ENCODE measurements at places on chromosomes 1 and 21.

GRCh38 chr1:147773215-147773715 is 12.9 kb upstream of the GJA5 start:
- no peaks in the 10 kb centered on the region for H3K36me3 ChIP-seq
- 0 out of 2 replicates have a peak, but pooled peaks cover 3% of the 10 kb centered on the region for H3K27me3 ChIP-seq
- no peaks in the 10 kb centered on the region for H3K4me1 ChIP-seq
- no peak for DNase-seq

DNA sequence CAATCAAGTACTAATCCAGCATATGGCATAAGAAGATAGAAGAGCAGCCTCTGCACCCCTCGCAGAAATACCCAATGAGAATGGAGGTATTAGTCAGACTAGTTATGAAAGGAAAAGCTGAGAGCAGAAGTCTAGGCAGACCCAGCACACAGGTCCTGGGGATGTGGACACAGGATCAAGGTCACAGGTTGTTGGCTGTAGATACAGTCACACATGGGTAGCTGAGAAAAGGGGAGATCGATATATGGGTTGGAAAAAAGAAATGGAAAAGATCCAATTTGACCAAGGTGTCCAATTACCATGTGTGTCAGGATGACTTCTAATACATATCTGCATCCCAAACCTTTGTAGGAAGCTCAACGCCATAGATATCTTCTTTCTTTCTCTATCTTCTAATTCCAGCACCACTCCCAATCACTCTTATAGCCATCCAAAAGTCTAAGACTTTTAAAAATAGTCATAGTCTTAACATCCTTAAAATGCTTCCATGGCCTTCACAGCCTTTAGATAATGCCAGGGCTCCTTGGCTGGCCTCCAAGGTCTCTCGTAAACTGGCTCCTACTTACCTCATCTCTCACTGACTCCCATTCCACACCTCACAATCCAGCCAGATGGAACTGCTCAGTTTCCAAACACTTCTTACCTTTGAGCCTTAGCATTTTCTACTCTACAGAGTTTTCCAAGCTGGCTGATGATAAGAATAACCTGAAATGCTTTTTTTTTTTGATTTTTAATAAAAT is 8.3 kb upstream of the ZC3H11B start:
- no peaks in the 10 kb centered on the region for H3K36me3 ChIP-seq
- H3K4me3 ChIP-seq: no peak overlapping the region
- DNase-seq: no peak
- no peaks in the 10 kb centered on the region for H3K4me1 ChIP-seq
- H3K27ac ChIP-seq: no peak overlapping the region

GRCh38 chr1:31757989-31758388 is 6.2 kb downstream of the ADGRB2 start:
- H3K4me1 ChIP-seq: peaks cover 35% of the 10 kb centered on the region
- no peak overlapping the region for H3K4me3 ChIP-seq
- no peaks in the 10 kb centered on the region for H3K27me3 ChIP-seq
- H3K27ac ChIP-seq: no peak overlapping the region
- DNase-seq: no peak
- H3K36me3 ChIP-seq: peaks cover 11% of the 10 kb centered on the region

DNA sequence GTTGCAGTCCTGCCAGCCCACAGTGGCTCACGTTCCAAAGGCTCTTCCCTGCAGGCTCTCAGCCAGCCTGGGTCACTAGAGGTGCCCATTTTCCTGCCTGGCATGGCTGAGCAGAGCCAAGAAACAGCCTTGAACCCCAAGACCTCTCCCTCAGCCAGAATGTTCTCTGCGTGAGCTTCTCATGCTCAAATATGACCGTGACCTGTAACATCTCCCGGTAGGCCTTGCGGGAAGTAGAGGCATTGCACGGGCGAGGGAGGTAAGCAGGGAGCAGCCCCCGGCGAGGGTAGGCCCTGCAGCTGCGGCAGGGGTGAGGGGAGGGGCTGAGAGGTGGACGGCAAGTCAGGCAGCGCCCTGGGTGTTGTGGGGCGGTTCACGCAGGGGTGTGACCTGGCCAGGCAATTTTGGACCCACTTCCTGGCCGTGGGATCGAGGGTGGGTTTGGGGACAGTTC is 20.0 kb downstream of the RRP1 start:
- peaks cover 25% of the 10 kb centered on the region for H3K4me1 ChIP-seq
- H3K27me3 ChIP-seq: no peaks in the 10 kb centered on the region
- peaks cover 23% of the 10 kb centered on the region for H3K36me3 ChIP-seq
- DNase-seq: no peak

DNA sequence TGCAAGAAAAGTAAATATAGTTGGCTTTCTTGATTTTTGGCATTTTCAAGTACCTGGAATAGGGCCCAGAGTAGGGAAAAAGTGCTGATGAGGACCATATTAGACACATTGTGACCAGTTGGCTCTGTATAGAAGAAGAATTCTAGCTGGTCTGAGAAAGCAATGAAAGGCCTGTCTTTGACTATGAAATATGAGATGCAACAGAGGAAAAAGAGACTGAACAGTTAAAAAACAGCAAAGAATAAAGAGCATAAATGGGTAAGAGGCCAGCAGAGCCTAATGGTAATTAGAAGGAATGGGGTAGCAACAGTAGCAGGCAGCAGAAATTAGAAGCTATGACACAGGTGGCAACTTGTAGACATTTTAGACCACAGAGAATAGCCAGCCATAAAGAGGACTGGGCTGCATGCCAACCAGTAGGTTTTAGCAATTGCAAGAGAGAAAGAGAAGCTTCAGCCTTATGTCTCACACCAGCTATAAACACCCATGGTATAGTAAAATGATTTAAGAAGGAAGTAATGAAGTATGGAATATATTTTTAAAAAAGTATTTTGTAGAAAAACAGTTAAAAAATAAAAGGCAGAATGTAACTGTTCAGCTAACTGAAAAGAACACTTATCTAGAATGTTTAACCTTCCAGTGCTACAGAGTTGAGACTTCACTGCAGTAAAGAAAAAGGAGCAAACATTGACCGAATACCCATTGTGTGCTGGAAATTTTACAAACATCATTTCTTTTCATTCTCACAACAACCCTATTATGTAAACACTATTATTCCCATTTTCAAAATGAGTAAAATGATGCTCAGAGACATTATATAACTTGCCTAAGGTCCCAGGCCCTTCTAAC is 114.1 kb downstream of the LHX4 start:
- H3K27me3 ChIP-seq: no peaks in the 10 kb centered on the region
- no peaks in the 10 kb centered on the region for H3K36me3 ChIP-seq
- no peak overlapping the region for H3K4me3 ChIP-seq
- no peak overlapping the region for H3K27ac ChIP-seq
- no peaks in the 10 kb centered on the region for H3K4me1 ChIP-seq

DNA sequence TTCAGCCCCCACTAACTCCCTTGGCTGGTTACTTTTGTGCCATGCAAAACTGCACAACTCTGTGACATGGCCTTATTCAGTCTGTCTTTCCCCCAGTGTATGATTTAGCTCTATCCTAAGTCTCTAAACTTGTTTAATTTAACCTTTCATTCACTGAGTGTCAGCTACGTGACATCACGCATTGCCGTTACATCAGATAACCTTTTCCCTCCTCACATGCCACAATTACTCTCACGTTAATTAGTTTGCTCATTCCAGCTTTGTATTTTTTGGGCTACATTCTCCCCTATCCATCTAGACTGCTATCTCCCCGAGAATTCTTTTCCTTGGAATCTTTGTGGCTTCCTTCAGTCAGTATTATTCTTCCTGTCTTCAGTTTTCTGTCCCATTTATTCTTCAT is 29.4 kb upstream of the TMCO2 start:
- DNase-seq: no peak
- H3K4me3 ChIP-seq: no peak overlapping the region
- H3K36me3 ChIP-seq: peaks cover 14% of the 10 kb centered on the region
- no peak overlapping the region for H3K27ac ChIP-seq
- no peaks in the 10 kb centered on the region for H3K27me3 ChIP-seq

DNA sequence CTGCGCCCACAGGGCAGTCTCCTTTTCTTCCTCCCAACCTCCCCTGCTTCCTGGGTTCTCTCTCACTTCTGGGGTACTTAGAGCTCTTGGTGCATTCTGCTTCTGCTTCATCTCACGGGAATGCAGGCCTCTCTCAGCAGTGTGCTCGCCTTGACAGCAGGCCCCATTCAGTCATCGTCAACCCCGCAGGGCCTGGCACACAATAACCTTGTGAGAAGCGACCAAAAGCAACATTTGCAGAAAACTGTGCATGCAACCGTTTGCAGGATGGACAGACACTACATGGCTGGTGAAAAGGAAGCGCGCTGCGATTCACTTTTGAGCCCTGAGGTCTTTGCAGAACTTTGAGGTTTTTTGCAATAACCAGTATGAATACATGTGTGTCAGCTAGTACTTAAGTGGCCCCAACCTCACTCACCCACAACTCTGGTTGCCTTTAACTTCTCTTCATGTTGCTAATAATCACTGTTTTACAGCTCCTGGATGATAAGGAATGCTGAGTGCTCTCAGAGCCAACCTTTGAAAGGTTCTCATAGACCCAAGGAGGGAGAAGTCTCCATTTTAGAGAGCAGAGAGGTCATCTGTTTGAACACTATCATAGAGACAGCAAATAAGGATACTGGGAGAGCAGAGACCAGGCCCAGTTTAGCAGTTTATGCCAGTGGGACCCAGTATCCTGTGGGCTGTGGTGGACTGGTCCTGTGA is 2.5 kb upstream of the CD160 start:
- no peak for DNase-seq
- no peaks in the 10 kb centered on the region for H3K27me3 ChIP-seq
- no peak overlapping the region for H3K4me3 ChIP-seq
- H3K27ac ChIP-seq: no peak overlapping the region
- peaks cover 27% of the 10 kb centered on the region for H3K4me1 ChIP-seq

GRCh38 chr1:59720326-59721115 is 94.2 kb upstream of the HOOK1 start:
- no peaks in the 10 kb centered on the region for H3K4me1 ChIP-seq
- no peaks in the 10 kb centered on the region for H3K36me3 ChIP-seq
- H3K4me3 ChIP-seq: no peak overlapping the region
- H3K27me3 ChIP-seq: no peaks in the 10 kb centered on the region

DNA sequence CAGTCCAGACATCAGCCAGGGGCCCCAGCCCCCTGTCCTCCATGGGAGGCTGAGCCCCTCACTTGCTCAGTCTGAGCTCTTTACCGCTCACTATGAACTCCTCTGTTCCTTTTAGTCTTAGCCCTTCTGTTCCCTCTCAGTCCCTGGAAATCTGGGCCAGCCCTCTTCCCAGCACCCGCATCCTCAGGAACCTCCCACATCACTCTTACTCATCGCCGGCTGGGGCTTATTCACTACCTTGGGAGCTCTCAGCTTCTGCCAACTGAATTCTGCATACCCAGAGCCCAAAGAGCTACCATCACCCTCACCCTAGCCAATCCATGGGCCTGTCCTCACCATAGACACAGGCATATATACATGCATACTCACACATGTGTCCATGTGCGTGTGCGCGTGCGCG is 11.5 kb downstream of the KNCN start:
- DNase-seq: no peak
- H3K27me3 ChIP-seq: peaks cover 49% of the 10 kb centered on the region
- H3K27ac ChIP-seq: no peak overlapping the region
- no peak overlapping the region for H3K4me3 ChIP-seq

- no peak overlapping the region for H3K4me3 ChIP-seq
- H3K36me3 ChIP-seq: no peaks in the 10 kb centered on the region
- H3K4me1 ChIP-seq: no peaks in the 10 kb centered on the region
These were observed 69.4 kb upstream of the ACTRT2 start for GRCh38 chr1:2951856-2952255.

DNA sequence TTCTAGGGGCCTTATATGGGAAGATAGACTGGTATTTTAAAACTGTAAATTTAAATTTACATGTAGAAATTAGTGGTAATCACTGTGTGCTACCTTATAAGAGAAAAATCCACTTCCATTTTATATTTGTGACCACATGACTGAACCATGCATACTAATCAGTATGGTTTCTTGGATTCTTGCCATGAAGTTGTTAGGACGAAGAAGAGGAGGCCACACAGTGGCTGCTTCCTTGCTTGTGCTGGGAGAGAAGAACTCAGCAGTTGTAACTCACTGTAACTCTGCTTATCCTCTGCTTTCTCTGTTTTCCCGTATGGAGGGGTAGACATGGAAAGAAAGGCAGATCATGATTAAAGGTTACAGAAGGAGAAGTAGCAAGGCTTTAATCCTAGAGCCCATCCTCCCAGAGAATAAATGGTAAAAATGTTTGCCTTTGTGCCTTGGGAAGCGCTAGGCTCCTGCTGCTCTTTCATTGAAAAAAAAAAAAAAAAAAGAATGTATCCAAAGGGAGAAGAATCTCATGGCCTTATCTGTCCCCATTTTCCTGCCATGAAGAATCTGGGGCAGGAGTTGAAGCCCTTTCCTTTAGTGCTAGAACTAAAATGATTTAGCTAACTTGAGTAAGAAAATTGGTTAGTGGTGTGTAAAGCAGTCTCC is 32.4 kb downstream of the KCTD3 start:
- peaks cover 16% of the 10 kb centered on the region for H3K4me1 ChIP-seq
- DNase-seq: no peak
- no peak overlapping the region for H3K4me3 ChIP-seq
- no peak overlapping the region for H3K27ac ChIP-seq
- peaks cover 24% of the 10 kb centered on the region for H3K36me3 ChIP-seq

GRCh38 chr1:20152599-20152930 is 13.4 kb downstream of the PLA2G2F start:
- H3K4me3 ChIP-seq: no peak overlapping the region
- no peak for DNase-seq
- no peaks in the 10 kb centered on the region for H3K36me3 ChIP-seq
- no peak overlapping the region for H3K27ac ChIP-seq
- H3K4me1 ChIP-seq: peaks cover 4% of the 10 kb centered on the region

GRCh38 chr1:145845144-145845513 is 301 bp upstream of the NUDT17 start:
- H3K27me3 ChIP-seq: no peaks in the 10 kb centered on the region
- H3K4me3 ChIP-seq: peak overlapping the region; percentile 46
- peaks cover 68% of the 10 kb centered on the region for H3K36me3 ChIP-seq
- H3K4me1 ChIP-seq: peaks cover 25% of the 10 kb centered on the region

DNA sequence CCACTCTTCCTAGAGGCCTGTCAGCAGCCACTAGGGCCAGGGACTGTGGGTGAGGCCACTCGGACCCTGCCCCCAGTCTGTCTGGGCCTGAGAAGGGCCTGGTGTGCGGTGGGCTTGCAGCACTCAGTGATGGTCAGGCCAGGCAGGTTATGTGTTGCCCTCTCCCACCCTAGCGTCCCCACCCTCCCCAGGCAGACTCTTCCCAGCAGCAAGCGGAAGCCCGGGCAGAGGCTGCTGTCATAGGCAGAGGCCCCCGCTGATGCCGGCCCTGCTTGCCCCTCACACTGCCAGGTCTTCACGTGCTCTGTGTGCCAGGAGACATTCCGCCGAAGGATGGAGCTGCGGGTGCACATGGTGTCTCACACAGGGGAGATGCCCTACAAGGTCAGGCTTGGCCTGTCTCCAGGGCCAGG is 6.6 kb downstream of the ZBTB48 start:
- H3K27ac ChIP-seq: no peak overlapping the region
- no peak for DNase-seq
- peaks cover 60% of the 10 kb centered on the region for H3K36me3 ChIP-seq
- no peaks in the 10 kb centered on the region for H3K27me3 ChIP-seq
- H3K4me3 ChIP-seq: no peak overlapping the region

- H3K4me3 ChIP-seq: no peak overlapping the region
- DNase-seq: no peak
- no peak overlapping the region for H3K27ac ChIP-seq
- H3K36me3 ChIP-seq: no peaks in the 10 kb centered on the region
These were observed 39.5 kb downstream of the PDPN start for GRCh38 chr1:13623021-13623637.

All from SJSA1 (cell line).